ENCODE measurements at places on chromosomes 5 and 9.

- DNase-seq, result no peak
Measured at GRCh38 chr9:135296735-135297455, 182.7 kb upstream of the PPP1R26 start.

DNA sequence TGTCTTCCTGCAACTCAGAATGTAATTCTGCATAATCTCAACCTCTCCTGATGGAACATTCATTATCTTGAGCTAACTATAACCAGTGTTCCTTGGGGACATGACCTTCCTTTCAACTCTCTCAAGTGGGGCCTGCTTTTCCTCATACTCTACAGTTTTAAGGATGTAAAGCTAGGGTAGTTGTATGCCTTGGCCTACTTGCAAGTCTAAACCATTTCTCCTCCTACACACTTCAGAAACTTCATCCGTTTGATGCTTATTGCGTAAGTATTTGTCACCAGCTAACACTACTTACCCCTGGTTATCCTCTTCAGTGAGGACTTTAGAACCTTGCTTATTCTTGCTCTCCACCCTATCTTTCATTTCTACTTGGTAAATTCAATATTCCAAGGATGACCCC, 548.9 kb downstream of the HINT1 start:
- no peak for DNase-seq

DNA sequence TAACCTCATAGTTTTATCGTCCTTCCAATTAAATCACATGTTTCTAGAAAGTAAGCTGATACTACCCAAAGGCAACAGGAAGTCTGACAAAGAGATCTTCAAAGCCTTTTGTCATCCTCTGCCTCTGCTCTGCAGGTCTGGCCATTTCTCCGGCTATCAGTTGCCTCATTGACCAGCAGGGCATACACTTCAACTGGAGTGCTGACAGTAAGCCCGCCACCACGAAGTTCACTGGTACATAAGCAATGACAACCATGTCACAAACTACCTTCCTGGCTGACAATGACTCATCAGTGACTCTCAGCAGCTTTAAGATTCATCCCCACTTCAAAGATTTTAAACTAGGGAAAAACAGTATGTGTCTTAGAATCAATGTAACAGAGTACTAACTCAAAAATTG, 20.6 kb downstream of the SPTLC1 start:
- DNase-seq, result peak; percentile 29

DNA sequence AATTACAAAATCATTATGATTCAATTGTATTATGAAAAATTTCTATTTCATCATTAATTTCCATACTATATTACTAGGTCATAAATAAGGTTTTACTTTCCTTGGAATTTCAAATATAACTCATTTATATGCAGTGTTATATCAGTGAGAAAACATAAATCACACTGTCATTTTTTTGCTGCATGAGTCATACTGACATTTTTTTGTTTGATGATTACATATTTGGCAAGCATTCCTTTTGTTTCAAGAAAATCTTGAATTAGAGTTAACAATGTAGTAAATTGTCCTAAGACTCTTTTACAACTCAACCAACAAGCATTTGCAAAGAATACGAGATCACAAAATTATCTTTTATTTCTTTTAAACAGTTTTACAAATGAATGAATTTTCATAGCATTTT, 298.4 kb upstream of the SEMA6A start:
- DNase-seq, result no peak

DNA sequence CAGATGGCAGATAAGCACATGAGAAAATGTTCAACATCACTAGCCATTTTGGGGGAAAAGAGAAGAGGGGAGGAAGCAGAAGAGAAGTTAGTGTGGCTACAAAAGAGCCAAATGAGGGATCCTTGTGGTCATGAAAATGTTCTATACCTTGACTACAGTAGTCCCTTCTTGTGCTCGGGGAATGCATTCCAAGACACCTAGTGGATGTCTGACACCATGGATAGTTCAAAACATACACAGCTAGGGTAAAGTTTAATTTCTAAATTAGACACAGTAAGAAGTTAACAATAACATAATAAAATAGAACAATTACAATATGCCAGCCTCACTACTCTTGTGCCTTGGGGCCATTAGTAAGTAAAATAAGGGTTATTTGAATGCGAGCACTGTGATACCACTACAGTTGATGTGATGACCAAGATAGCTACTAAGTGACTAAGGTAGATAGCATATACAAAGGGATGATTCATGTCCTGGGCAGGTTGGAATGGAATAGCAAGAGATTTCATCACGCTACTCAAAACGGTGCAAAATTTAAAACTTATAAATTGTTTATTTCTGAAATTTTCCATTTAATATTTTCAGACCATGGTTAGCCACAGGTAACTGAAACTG, 344.1 kb downstream of the NR2F1-AS1 start:
- no peak for DNase-seq

DNA sequence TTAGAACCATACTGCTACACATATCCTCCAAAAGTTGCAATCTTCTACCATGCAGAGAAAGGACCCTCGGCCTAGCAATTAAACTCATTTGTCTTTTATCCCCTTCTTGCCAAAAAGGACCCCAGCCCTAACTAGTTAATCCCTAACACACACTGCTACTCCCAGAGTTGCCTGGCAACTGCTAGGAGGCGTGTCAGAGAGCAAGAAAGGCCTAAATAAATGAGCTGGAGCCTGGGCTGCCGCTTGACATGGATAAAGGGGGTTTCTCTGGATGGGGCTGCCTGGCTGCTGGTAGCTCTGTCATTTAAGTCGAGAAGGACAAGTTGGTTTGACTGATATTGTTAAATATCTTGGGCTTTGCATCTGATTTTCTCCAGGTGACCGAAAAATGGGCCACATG, 194.8 kb downstream of the CRB2 start:
- DNase-seq, result no peak

GRCh38 chr5:36058776-36059175, 7.9 kb downstream of the UGT3A2 start:
- no peak for DNase-seq

DNA sequence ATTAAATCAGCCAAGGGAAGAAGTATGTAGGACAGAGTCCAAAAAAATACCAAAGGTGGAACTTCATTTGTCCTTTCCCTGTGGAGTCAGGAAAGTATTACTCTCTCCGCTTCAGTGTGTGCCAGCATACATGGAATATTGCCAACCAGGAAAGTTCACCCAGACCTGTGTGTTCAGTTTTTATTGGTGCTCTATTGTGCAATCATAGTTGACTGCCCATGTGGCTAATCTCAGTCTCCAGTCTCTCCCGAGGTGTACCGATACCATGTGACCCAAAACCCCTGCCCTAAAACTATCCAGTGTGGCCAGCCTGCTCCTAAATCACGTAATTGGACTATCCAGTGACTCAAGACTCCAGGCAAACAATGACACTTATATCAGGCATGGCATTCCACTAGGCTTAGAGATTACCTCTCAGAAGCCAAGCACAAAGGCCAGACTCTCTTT, 38.8 kb downstream of the NFX1 start:
- no peak for DNase-seq

- DNase-seq, result no peak
Measured at GRCh38 chr5:149099920-149100319, 37.1 kb upstream of the SH3TC2 start.

DNA sequence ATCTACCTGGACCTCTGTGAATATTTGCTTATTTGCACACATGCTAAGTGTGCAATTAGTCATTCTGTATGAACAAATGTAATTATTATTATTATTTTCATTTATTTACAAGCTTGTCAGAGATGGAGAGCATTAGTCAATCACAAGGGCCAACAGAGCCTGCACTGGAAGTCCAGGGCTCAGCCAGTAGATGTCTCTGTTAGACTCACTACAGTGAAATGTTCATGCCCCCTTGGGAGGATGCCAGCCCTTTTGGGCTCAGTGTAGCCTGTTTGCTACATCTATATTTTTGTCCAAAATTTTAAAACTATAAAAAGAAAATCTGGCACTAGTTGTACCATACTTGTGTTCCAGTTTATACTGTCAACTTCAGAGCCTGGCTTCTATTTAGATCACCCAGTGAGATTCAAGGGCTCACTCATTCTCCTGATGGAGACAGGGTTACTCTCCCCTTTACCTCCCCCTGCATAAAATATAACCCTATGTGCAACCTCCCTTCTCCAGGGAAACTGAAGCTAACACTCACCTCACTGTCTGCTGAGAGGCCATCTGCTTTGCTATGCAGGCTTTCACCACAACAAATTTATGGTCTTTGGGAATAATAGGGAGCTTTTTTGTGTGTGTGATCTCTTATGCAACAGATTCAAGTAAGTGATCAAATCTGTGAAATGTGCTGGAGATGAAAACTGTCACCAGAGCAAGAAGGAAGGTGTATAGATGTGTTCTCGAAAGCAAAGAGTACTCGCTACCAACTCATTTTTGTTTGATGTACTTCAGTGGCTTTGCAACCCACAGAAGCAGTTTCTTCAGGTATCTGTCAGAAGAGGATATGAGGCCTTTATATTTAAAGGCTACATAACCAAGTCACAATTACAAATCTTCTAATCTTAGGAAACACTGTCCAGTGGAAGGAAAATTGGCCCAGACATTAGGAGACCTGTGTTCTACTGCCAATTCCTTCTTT, 99.9 kb upstream of the TLE4 start:
- DNase-seq, result peak; percentile 6

- no peak for DNase-seq
Measured at GRCh38 chr9:134435550-134436378, 109.5 kb downstream of the RXRA start.

- no peak for DNase-seq
Measured at GRCh38 chr5:38681029-38681706, 124.7 kb upstream of the LIFR start.

- DNase-seq, result no peak
Measured at GRCh38 chr5:160075073-160075472, 44.2 kb downstream of the PWWP2A start.

DNA sequence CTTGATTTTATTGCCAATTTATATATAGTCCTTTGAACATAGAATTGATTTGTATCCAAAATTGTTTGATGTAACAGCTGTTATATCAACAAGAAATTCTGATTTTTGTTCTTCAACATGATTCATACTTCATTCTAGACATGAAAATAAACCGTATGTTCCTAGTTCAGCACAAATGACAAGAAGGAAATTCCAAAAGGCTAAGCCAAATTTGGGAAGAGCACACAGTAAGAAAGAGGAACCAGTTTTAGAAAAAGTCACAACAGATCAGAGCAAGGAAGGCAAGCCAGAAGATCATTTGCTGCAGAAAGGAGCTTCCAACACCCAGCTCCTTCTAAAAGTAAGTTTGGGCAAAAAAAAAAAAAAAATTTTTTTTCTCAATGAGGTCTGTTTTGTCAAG, 65.0 kb upstream of the MCCC2 start:
- DNase-seq, result no peak

DNA sequence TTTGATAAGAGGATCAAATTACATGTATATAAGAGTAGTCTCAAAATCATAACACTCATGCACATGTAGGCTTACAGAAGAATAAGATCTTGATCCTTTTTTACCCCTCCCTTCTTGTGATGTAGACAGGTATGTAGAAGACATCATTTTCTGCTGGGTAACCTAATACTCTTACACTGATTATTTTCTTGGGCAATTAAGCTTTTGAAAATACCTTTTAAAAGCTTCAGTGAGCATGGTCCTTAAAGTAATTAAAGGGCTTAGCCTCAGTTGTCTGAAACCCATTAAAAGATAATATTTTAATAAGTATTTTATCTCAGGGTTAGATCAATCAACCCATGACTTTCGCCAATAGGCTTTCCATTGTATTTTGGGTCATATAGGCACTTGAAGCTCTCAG, 50.6 kb downstream of the ALDH1A1 start:
- no peak for DNase-seq

DNA sequence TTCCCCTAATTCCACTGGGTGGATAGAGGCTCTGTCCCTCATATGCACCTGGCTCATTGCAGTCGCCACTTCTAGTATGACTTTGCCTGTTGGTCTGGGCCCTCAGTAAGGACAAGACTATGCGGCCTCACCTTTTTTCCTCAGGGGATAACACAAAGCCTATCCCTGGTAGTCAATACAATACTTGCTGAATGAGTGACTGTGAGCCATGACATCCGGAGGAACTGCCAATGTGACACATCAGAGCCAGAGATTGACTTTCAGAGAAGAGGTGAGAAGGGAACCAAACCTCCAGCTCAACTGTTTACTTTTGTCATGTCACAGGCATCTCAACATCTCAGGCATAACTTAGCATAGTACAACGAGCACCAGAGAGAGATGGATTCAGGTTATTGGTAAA, 371.3 kb downstream of the DMRT2 start:
- DNase-seq, result no peak

GRCh38 chr5:125357660-125358059, 611.2 kb upstream of the ZNF608 start:
- DNase-seq, result no peak

- DNase-seq, result no peak
Measured at GRCh38 chr5:151880324-151880723, 44.3 kb downstream of the GLRA1 start.

DNA sequence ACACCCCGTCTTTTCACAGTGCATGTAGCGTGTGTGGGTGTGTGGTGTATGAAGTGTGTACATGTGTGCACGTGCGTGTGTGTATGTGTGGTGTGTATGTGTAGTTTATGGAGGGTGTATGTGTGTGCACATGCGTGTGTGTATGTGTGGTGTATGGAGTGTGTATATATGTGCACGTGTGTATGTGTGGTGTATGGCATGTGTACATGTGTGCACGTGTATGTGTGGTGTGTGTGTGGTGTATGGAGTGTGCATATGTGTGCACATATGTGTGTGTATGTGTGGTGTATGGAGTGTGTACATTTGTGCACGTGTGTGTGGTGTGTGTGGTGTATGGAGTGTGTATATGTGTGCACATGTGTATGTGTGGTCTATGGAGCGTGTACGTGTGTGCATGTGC, 13.2 kb downstream of the MYMK start:
- no peak for DNase-seq

GRCh38 chr9:112896131-112896530, 5.5 kb upstream of the SLC46A2 start:
- DNase-seq, result no peak

DNA sequence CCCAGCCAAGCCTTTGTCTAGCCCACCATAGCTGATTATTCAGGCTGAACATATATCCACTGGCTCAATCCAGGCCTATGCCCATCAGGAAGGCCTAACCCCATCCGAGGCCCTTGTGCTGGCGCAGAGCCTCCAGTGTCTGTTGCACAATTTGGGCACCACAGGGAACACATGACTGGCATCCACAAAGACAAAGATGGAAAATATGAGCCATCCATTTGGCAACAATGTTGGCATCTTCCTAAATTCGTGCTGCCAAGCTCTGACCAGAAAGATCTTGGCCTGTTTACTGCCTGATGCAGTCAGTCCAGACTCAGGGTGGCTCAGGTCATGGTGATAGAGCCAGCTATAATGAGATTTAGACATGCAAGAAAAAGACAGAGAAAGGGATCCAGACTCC, 233.8 kb downstream of the PIK3R1 start:
- no peak for DNase-seq

DNA sequence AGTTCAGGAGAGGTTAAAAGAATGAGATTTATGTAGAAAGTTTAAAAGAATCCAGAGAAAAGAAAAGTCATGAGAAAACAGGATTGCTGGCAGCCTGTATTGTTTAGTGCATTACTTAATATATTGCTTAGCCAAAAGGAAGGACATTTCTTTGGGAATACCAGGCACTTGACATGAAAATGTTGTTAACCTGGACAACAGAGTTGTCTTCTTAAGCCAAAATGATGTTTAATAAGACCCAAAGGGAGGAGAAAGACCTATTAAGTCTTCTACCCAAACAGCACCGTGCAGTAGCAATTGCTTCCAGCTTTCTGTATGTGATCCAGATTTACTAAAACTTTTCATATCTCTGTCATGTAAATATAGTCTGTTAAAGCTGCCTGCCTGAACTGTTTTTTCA, 74.0 kb upstream of the PRLR start:
- no peak for DNase-seq
